ENCODE measurements at places on chromosomes 7 and 10.

DNA sequence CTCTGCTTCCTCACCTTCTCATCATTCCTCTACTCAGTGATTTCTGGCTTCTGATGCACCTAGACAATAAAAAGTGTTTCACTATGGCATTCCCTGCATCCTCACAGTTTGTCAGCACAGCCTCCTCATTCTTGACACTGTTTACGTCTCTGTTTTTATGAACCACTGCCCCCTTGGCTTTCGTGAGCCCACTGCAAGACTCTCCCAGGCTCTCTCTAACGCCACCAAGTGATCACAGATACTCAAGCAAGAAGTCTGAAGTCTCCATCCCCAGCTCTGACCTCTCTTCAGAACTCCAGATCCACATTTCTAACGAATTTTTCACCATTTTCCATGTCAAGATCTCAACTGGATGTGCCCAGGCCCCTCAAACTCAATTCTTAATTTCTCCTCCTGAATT lies 8.9 kb downstream of the SLC16A9 start:
- DNase-seq = no peak

DNA sequence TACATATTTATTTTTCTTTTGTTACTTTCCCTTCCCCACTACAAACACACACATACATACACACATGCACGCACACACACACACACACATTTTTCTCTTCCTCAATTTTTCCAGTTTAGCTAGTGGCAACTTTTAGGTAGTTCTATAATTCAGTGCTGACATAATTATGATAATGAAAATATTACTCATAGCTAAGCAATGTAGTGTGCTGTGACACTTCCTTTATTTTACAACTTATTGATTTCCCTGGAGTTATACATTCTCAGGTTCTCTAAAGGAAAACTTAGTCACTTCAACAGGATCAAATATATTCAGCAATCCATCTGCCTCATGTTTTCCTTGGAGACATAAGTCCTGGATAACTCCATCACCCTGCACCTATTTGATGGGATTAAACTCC lies 151.6 kb downstream of the CACNA2D1 start:
- DNase-seq = no peak

DNA sequence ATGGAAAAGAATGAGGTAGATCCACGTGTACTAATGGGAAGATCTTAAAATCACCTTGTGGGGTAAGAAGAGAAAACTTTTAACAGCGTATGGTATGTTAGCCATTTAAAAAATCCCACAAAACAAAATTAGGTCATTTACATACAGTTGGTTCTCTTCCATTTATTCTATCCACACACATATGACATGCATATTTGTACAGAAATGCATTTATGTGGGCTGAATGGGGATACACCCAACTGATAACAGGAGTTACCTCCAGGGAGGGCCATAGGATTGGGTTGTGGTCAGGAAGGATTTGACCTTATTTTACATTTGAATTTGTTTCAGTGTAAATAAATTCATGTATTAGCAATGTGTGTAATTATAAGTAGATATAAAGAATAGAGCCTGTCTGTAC lies 71.5 kb downstream of the MCMBP start:
- no peak for DNase-seq

GRCh38 chr10:89659143-89660131 lies 14.4 kb upstream of the PANK1 start:
- DNase-seq = no peak

DNA sequence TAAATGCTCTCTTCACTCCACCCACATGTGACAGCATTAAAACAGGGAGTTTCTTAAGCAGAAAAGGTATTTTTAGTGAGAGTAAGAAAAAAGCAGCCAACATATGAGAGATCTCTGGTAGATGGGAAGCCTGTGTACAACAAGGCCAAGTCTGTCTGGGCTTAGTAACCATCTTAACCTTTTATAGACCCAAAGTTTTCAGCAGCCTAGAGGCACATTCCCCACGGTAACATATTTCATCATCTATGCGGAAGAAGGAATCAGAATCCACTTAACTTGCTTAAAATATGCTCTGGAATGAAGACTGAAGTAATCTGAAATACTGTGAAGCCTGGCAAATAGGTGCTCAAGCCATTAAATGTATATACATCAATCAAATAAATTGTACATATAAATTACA lies 127.8 kb downstream of the RAPGEF5 start:
- DNase-seq = no peak

GRCh38 chr7:43456200-43456599 lies 126.7 kb upstream of the STK17A start:
- DNase-seq = no peak

- DNase-seq = no peak
Measured at GRCh38 chr10:58714409-58714808, 201.7 kb downstream of the BICC1 start.

- DNase-seq = no peak
Measured at GRCh38 chr7:52163311-52163710, 846.7 kb upstream of the COBL start.

DNA sequence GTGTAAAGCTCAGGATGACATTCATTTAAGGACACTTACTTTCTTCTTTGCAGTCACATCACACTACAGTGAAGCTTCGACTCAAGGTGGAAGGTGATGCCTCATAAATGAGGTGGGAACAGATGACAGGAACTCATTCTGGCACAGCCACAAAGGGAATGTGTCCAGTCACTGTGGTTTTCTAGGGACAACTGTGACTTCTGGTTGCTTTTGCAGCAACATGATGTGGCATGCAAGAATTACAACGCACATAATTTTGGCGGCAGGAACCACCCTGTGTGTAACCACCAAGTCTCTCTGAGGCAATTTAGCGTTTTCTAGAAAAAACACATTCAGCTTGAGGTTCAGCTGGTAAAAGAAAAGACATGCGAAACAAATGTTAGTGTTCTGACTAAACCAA lies 32.0 kb upstream of the FERD3L start:
- DNase-seq = no peak

GRCh38 chr10:103564776-103565520 lies 71.4 kb downstream of the NEURL1 start:
- DNase-seq = no peak

DNA sequence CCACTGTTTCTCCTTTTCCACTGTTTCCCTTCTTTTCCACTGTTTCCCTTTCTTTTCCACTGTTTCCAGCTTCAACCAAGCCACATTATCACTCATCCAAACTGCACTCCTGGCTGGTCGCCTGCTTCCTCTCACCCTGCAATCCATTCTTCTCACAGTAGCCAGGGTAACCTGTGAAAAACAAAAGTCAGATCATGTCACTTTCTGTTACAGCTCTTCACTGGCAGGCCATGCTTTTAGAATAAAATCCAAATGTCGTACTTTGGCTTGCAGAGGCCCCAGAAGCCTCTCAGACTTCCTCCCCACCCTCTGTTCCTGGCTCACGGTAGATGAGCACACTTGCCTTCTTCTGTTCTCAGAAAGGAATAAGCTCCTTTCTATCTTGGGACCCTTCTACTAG lies 33.9 kb downstream of the STARD3NL start:
- no peak for DNase-seq

GRCh38 chr10:62386356-62387320 lies 12.5 kb downstream of the ZNF365 start:
- no peak for DNase-seq

DNA sequence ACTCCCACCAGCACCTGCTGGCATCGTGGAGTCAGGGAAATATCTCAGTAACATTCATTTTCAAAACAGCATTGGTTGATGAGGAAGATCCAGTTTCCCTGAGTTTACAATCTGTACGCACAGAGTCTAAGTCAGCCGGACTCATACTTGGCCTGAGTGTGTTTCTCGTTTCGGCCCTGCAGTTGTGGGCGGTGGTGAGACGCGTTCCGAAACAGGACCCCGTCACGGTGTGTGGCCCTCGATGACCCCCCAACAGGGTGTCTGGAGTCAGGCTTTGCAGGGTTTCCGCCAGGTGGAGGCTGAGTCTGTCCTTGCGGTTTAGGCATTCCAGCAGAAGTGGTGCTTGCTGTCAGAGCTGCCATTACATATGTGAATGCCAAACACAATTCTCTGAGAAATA lies 317.5 kb downstream of the DNAJB6 start:
- DNase-seq = no peak

DNA sequence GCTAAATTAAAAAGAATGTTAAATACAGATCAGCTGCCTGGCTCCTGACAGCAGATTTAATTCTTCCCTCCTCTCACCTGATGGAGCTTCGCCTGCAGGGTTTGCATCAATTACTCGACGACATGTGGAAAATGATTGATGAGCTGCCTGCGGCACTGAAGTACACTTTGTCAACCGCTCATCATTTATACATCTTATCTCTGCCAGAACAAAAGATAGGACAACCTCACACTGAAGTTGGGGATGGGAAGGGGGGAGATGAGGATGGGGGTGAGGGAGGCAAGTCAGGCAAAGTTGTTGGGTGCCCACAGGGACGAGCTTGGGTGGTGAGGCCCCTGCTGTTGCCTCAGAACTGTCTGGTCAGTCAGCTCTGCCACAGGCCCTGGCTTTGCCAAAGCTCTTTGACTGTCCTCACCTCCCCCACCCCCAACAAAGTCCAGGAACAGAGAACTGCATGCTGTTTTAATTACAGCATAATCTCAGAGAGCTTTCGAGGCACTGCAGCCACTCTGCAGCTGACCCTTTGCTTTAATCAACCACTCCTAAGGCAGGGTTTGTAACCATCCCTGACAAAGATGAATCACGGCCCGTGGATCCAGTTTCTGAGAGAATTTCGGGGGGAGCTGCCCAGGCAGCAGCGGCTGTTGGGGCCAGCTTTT lies 702.3 kb downstream of the LRMDA start:
- no peak for DNase-seq

DNA sequence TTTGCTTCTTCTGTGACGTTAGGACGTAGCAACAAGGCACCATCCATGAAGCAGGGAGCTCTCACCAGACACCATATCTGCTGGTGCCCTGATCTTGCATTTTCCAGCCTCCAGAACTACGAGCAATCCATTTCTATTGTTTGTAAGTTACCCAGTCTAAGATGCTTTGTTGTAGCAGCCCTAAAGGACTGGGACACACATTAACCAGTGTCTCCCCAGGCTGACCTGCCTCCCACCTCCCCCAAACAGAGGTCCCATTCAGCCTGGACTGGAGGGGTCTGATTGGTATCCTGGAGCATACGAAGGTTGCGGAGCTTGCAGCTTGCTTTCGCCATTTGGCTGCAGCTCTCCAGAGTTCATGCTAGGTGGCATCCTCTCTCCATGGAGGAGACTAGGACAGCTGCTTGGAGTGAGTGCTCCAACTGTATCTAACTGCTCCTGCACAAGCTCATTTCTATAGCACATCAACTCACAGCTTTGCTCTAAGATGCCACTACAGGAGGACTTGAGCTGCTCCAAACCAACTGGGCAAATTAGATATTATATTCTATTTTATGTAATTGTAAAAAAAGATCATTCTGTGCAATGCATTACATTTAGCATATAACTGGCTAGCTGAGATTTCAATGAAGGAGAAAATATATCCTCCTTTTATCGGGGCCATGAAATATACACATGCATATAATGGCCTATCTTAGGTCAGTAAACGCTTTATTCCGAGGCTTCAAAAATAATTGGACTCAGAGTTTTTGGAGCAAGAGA lies 8.0 kb upstream of the GRK5 start:
- peak; percentile 73 for DNase-seq

GRCh38 chr7:70230761-70231160 lies 632.5 kb downstream of the AUTS2 start:
- no peak for DNase-seq

DNA sequence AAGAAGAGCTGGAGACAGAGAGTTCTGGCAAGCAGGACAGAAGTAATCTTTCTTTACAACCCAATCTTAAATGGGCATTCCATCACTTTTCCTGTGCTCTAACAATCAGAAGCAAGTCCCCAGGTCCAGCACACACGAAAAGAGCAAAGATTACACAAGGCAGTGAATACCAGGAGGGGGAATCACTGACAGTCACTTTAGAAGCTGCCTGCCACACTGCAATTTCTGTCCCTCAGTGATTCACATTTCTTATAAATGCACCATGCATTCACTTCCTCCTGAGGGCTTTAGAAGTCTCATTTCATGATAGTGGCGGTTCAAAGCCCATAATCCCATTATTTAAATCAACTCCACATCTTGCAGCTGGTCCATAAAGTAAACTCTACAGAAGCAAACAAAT lies 362.5 kb downstream of the POM121L12 start:
- DNase-seq = no peak

DNA sequence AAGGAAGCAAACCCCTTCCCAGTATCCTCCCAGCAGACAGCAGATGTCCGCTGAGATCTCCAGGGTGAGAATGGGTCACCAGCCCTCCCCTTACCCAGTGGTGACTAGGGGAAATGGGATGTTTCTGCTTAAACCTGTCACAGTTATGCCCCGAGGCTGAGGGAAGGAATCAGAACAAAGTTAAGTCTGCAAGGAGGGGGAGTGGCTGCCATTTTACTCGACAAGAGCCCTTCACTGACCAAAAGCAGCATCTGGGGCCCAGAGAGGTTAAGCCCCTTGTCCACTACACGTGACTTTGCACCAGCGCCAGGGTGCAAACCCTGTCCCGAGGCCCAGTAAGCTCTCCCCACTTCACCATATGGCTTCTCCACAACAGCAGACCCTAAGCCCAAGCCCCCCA lies 4.6 kb upstream of the NANOS1 start:
- no peak for DNase-seq
